CD14-positive monocyte (primary cell): ENCODE measurements at places on chromosomes 12 and 14. TPM values are rescaled to one million over a fixed set of nuclear protein-coding genes. Genes with fewer than 3 reads are reported as not detected.

GRCh38 chr14:58725871-58726270 is 88.1 kb downstream of the DACT1 start:
- DNase-seq = no peak

The SLC25A21 gene
- not detected in 2 replicates for polyA plus RNA-seq

DNA sequence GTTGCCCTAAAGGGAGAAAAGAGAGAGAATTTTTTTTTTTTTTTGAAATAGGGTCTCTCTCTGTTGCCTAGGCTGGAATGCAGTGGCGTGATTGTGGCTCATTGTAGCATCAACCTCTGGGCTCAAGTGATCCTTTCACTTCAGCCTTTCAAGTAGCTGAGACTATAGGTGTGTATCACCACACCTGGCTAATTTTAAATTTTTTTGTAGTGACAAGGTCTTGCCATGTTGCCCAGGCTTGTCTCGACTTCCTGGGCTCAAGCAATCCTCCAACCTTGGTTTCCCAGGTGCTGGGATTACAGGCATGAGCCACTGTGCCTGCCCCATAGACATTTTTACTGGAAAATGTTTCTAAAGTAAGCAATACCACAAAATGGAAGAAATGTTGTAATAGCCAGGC is 36.8 kb downstream of the YARS2 start:
- DNase-seq = no peak

GRCh38 chr14:63240221-63240620 is 36.0 kb downstream of the RHOJ start:
- DNase-seq = no peak

DNA sequence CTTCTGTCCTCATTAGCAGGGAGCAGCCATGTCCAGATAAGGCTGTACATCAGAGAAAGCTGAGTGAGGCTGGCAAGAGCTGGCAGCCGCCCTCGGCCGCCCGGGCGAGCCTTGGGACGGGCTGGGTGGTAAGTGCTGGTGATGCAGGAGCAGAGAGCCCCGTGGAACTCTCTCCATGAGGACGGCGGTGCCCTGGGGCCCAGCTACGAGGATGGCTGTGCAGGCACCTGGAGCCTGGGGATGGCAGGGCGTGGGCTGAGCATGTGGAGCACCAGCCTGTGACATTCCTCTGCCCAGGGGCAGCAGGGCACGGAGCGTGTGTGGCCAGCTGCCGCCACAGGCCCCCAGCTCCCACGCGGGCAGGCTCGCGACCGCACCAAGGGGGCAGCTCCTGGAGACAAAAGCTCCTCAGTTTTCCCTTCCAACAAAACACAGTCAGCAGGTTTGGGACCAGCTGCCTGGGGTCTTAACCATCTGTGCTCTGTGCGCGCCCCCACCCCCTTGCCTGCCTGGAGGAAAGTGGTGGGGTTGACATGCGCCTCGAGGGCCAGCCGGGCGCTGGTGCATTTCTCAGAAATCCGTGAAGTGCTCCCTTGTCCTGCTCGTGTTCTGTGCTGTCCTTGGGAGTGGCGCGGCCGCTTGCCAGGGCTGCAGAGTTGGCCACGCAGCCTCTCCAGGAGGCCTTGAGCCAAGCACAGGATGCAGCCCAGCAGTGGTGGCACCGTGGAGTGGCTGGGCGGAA is 21.4 kb downstream of the PACS2 start:
- no peak for DNase-seq

- DNase-seq = no peak
Observed at GRCh38 chr12:117742721-117743120, 226.1 kb downstream of the KSR2 start.

DNA sequence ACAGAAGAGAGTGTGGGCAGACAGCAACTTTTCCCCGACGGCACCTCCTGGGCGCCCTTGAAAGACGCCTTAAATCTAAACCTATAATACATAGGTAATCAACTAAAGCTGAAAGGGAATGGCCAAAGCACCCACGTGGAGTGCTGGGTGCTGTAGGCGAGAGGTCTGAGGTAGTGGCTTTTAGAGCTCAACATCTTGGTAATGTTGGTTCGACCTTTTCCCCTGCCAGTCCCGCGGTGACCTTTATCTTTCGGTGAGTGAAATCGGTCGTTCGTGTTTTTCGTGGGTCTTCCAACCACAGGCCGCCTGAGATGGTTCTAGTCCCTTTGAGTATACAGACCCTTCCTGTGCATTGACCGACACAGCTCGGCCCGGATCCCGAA is 9.1 kb downstream of the OR6S1 start:
- DNase-seq = no peak

The DUSP16 gene
- polyA plus RNA-seq = 0.46 TPM

The PROX2 gene
- polyA plus RNA-seq = not detected

GRCh38 chr14:102691763-102692162 is 85.5 kb upstream of the TRAF3 start:
- no peak for DNase-seq

DNA sequence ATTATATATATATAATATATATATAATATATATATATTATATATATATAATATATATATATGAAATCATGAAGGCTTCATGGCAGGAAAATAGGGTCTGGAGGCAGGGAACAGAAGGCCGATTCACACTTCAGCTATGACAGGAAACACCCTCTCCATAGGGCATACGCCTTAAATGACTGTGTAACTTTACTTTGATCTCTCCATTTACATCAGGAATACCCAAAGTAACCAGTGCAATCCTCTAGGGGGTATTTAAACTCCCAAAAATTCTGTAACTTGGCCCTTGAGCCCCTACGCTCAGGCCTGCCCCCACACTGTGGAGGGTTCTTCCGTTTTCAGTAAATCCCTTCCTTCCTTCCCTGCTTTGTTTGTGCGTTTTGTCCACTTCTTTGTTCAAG is 40.4 kb upstream of the PPP2R5C start:
- no peak for DNase-seq

The CPSF2 gene
- 25.5 TPM for polyA plus RNA-seq

- DNase-seq = no peak
Observed at GRCh38 chr14:56276108-56276507, 157.9 kb downstream of the PELI2 start.

DNA sequence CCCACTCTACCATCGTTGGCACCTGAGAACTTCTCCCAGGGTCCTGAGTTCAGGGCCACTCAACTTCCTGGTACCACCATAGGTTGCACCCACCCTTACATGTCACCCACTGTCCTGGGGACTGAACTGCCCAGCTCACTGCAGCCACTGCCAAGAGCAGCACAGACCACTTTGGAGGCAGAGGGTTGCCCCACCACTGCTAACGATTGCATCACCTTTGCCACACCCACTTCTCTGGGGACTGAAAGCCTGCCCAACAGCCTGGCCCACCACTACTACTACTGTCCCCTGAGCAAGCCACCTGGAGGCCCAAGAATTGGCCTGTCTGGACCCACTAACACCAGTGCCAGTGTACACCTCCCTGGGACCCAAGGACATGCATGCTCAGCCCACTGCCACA is 27.6 kb downstream of the CACNA2D4 start:
- DNase-seq = no peak

GRCh38 chr12:125100551-125101434 is 35.6 kb downstream of the AACS start:
- no peak for DNase-seq

The HOXC11 gene
- not detected for polyA plus RNA-seq
